ENCODE measurements at places on chromosomes 3 and 15.

GRCh38 chr3:184545769-184546168 lies 15.8 kb upstream of the EPHB3 start:
- no peak for DNase-seq

DNA sequence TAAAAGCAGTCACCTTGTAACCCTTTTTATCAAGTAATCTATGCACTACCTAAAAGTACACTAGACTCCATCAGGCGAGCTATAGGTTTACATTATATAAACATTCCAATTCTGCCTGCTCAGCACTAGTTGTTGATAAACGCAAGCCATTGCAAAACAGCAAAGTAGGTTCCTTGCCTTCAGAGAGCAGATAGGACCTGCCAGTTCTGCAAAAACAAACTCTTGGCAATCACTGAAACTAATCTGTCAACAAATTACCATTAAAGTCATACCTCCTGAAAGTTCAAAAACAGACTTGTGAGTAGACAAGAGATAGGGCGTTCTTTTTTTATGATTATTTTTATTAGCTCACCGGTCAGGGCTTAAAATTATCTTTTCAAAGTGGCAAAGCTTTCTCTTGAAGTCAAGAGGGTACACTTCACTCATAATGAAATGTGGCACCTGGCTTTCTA lies 392.5 kb downstream of the FOXP1 start:
- DNase-seq, result no peak

DNA sequence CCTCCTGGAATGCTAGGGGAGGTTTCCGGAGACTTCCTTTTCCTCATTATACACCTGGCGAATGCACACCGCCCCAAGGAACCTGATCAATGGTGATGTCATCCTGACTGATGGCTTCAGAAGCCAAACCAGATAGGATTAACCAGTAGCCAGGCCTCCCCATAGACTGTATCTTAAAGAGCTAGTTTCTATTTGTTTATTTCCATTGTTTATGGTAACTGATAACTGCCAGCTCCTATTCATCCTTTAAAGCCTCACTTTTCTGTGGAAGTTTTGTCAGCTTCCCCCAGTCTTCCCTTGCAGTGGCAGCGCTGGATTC lies at the start of gene MKRN2OS:
Gene MKRN2OS (minus strand): TSS at position 27 of the 319 bp plus-strand sequence. CDS start 35 bp downstream, outside the sequence.
- peak; percentile 18 for DNase-seq

DNA sequence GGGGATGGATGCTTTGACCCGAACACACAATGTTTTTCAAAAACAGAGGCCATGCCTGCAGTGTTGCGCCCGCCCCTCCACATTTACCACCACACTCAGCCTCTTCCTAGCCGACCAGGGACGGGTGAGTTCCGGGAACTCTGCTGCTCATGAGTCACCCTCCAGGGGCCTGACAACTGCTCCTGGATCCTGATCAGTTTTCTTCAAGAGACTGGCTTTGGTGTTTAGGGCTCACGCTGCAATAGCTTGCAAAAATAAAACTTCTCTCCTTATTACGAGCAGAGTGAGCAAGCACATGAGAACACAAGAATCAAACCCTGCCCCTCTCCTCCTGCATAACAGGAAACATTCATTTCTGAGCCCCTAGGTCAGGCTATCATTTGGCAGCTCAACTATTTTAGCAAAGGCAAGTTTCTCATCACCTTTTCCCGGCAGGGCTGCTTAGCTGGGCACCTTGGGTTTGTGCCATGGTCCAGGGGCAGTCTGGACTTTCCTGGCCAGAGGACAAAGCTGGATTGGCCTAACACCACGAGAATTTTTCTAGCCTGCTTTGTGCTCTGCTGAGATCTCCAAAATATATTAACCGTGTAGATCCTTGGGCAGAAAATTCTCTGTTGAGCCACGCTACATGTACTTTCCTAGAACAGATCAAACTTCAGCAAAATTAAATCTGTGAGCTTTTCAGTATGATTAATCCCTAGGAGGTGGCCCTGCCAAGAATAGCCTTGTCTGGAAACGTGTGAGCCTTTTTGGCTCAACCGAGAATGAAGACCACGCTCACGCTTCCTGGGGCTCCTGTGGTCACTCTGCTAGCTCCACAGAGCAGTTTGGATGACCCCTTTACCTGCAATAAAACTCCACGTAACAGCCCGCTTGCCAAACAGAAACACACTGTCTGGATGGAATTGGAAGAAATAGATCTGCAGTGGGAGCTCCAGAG lies 52.7 kb upstream of the SPATA12 start:
- no peak for DNase-seq

DNA sequence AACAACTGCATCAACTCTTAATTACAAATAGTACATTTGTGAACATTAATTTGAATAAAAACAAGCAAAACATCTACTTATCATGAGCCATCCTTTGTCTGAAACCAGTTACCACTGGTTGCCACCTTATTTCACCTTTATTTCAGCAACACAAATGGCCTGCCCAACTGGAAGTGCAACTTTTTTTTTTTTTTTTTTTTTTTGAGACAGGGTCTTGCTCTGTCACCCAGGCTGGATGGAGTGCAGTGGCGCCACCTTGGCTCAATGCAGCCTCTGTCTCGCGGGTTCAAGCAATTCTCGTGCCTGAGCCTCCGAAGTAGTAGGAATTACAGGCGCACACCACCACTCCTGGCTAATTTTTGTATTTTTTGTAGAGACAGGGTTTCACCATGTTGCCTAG lies 13.1 kb downstream of the WDR82 start:
- DNase-seq, result no peak

- no peak for DNase-seq
These were observed 142.8 kb downstream of the POLR2M start for GRCh38 chr15:57849317-57849716.

GRCh38 chr3:113117511-113118234 lies 93.7 kb upstream of the BOC start:
- no peak for DNase-seq

- no peak for DNase-seq
These were observed 19.0 kb upstream of the CCR2 start for GRCh38 chr3:46334741-46335478.

- no peak for DNase-seq
These were observed 31.7 kb downstream of the BTLA start for GRCh38 chr3:112467539-112467938.

GRCh38 chr3:43273416-43273815 lies 12.9 kb upstream of the SNRK start:
- no peak for DNase-seq

DNA sequence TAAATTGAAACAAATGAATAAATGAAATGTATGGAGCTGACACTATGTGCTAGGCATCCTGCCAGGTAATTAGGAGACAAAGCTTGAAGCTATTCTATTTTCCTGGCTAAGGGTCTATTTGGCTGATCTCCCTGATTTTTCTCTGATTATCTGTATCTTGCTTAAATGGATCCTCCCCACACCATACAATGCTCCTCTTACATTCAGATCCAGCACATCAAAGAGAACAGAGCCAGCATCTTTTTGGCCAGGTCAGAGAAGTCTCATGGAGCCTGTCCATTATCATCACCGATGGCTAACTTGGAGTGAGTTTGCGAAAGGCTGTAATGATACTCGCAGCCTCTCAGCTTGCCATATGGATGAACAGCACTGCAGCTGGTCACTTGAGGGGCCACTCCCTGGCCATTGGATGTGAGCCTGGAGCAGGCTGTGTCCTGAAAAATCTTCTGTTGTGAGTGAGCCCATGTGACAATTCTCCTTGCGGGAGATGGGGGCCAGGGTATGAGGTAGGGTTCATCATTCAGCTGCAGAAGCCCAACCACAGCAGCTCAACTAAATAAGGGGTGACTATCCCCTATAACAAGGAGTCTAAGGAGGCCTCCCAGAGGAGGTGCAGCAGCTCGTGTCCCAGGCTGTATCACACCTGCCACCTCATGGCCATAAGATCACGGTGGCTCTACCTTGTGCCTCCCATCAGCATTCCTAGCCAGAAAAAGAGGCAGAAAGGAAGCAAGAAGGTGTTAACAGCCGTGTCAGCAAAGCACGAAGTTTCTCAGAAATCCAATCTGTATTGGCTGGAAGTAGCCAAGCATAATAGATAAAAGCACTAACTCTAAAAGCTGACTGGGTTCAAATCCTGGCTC lies 69.3 kb upstream of the ST8SIA2 start:
- DNase-seq, result no peak

- no peak for DNase-seq
These were observed 15.4 kb upstream of the KLF15 start for GRCh38 chr3:126372413-126373145.

- DNase-seq, result no peak
These were observed 265.8 kb upstream of the PPP2R3A start for GRCh38 chr3:135699741-135700140.

DNA sequence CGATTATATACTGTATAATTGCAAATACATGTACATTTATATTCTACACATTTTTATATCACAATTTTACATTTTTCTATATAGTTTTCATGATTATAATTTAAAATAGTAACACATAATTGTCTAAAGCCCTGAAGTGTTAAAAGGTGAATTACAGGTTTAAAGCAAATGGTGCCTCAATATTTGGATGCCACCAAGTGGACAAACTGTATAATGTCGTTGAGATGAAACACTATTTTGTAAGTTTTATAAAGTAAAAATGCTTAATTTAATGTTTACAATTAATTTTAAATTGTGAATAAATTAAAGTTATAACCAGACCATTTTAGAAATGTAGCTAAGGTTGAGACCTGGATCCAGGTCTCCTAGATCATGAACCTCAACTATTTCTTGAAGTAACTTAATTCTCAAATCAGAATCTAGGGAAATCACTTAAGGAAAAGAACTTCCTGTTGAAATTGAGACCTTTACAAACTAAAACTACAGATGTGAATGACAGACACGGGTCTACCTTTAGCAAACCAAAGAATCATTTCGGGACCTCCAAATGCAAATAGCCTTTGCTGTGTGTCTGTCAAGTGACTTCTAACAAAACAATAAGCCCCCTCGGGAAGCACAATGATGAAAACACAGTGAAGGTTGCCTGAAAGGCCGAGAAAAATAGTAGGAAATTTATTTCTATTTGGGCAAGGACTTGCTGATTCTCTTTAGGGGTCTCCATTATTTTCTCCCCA lies 37.8 kb downstream of the EHHADH start:
- DNase-seq, result no peak

DNA sequence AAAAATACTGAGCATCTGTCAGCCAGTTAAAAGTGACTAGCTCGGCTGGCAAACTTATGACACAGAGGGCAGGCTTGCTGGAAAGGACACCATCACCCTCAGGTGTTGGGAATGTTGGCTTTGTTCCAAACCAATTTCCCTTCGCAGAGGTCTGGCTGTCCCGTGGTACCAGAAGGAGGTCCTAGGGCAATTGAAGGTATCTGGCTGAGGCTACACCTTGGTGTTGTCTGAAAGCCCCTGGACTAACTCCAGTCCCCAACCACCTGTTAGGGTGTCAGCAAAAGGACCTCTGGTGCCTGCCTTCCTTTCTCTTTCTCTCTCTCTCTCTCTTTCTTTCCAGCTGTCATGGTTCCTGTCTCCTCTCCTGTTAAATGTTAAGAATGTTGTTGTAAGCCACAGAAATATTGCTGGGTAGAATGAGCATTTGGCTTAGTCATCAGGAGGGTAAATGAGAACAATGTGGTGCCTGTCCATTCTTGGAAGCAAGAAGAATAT lies 12.5 kb downstream of the PRR20G start:
- DNase-seq, result no peak

DNA sequence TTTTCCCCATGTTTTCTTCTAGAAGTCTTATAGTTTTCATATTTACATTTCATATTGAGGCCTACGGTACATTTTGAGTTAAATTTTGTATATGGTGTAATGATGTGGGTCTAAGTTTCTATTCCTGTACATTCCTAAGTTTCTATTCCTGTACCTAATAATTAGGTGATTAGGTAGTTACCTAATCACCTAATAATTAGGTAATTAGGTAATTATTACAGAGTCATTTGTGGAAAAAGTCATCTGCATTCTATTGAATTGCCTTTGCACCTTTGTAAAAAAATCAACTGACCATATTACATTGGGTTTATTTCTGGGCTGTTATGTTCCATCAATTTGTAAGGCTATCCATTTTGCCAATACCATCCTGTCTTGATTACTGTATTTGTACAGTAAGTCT lies 37.1 kb downstream of the MAP4 start:
- no peak for DNase-seq

DNA sequence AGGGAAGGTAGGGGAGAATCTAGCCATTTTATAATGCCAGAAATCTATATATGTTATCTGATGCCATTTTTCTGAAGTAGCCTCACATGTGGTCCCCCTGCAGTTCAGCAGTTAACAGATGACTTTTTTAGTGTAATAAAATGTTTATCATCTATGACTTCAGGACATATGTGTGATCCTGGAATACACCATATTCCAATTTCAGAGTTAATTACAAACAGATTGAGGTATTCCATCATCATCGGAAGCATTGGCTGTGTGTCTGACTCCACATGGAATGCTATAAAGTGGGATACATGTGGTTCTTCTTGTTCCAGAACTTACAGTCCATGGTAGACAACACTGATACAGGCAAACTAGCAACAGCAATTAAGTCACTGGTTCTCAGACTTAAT lies 45.9 kb upstream of the LIMD1 start:
- no peak for DNase-seq

DNA sequence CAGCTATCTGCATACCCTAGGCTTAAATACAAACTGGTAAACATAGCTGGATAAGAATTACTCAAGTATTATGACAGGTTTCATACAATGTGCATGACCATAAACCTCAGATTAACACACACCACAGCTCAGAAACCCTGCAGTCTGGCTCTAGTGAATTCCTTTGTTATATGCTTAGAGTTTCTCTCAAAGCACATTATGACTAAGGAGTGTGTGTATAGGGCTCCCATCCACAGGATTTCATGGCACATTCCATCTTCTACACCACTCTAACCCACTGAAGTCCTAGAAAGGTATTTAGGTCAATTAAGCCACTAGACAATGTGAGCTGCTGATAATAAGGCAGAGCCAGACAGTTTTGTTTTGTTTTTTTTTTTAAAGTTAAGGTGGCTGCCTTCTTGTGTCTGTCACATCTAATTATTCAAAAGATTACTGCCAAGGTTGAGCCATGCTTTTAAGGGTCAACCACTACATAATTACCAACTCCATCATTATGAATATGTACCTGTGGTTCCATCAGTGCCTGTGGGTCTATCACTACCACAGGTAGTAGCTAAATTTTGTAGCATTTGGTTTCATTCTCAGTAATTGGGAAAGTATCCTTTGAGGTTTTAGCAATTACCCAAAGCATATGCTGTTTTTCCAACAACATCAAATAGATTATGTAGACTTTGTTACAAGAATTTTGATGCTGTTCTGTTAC lies 107.0 kb downstream of the ALCAM start:
- no peak for DNase-seq

- DNase-seq, result no peak
These were observed 352.1 kb upstream of the CFAP20DC start for GRCh38 chr3:59401924-59402323.

GRCh38 chr3:70947579-70947978 lies 635.1 kb upstream of the MDFIC2 start:
- no peak for DNase-seq

- no peak for DNase-seq
These were observed 68.0 kb downstream of the TFG start for GRCh38 chr3:100777271-100777670.
